PC-3 (cell line): ENCODE measurements at places on chromosomes 1 and 21. TPM values are rescaled to one million over a fixed set of nuclear protein-coding genes. Genes with fewer than 3 reads are reported as not detected.

- no peak for DNase-seq
- H3K36me3 ChIP-seq = no peaks in the 10 kb centered on the region
- no peak overlapping the region for H3K27ac ChIP-seq
- H3K4me3 ChIP-seq = no peak overlapping the region
- H3K27me3 ChIP-seq = peaks cover 28% of the 10 kb centered on the region; the same call in 1 of the 2 replicates
- no peaks in the 10 kb centered on the region; the same call in 1 of the 2 replicates for H3K4me1 ChIP-seq
Measured at GRCh38 chr1:214117780-214118179, 130.0 kb downstream of the PROX1 start.

GRCh38 chr1:16239972-16240491 lies 3.0 kb upstream of the CPLANE2 start:
- DNase-seq = no peak
- no peaks in the 10 kb centered on the region for H3K36me3 ChIP-seq
- no peaks in the 10 kb centered on the region for H3K27me3 ChIP-seq
- H3K27ac ChIP-seq = no peak overlapping the region

Gene CRTC2
- 17.6 and 21.0 TPM in 2 replicates for total RNA-seq

Gene KCNJ15
- 0.26 TPM in 1 of 2 replicates, not detected in the other for total RNA-seq
